ENCODE measurements at places on chromosomes 12 and 14. TPM values are rescaled to one million over a fixed set of nuclear protein-coding genes. Genes with fewer than 3 reads are reported as not detected.

DNA sequence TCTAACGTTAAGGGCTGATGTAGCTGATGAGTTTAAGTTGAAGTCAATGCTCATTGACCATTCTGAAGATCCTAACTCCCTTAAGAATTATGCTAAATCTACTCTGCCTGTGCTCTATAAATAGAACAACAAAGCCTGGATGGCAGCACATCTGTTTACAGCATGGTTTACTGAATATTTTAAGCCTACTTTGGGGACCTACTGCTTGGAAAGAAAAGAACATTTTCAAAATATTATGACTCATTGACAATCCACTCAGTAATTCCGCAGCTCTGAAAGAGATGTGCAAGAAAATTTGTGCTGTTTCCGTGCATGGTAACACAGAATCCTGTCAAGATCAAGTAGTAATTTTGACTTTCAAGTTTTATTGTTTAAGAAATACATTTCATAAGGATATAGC, 35.0 kb upstream of the NAV3 start:
- DNase-seq = no peak
- H3K4me3 ChIP-seq = no peak overlapping the region
- no peaks in the 10 kb centered on the region for H3K4me1 ChIP-seq
- H3K36me3 ChIP-seq = no peaks in the 10 kb centered on the region

DNA sequence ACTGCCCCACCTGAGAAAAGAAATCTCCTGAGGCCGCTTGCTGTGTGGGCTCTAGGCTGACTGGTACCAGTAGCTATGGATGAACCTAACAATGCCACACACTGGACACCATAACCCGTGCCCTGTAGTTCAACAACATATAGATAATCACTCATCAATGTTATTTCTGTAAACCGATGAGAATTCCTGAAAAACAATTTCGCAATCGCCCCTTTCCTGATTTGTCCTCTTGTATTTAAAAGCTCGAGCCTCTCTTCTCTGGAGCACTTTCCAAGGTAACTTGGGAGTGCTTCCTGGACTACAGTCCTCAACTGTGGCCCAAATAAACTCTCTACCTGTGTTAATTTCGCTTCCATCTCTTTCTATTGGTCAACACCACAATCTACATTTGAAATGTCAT, 26.1 kb upstream of the PPP2R5C start:
- no peak overlapping the region for H3K4me3 ChIP-seq
- peaks cover 12% of the 10 kb centered on the region for H3K4me1 ChIP-seq
- no peaks in the 10 kb centered on the region for H3K36me3 ChIP-seq
- no peak for DNase-seq
- H3K27me3 ChIP-seq = no peaks in the 10 kb centered on the region

DNA sequence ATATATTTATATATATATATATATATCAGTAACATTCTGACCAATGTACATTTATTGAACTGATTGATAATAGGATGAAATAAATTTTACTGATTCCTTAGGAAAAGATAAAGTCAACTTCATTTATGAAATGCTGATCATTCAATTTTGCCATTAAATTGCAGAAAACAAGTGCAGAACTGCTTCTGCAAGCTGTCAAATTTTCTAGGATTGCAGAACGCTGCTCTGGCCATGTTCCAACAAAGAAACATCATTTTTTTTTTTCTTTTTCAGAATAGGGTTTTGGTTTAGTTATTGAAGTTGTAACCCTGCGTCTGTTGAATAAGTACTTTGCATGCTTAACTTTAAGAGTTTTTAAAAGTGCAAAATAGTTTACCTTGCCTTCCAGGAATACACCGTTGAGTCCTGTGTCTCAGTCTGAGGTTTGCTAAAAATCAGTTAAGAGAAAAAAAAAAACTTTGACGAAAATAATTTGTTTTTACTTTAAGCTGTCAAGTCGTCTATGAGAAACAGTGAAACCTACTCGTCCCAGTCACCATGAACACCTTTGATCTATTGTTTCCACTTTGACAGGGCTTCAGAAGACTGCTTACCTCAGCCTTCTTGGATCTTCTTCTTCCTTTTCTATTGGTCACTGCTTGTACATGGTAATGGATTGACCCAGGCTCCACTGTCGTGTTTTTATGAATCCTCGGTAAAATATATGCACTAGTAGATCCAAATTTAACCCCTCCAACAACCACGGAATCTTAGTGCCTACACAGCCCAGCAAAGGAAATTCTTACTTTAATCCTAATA, at the start of gene KERA:
Gene KERA (minus strand): TSS at position 657 of the 798 bp plus-strand sequence. CDS start 1,743 bp downstream, outside the sequence.
- H3K27me3 ChIP-seq = no peaks in the 10 kb centered on the region
- DNase-seq = no peak
- no peaks in the 10 kb centered on the region for H3K36me3 ChIP-seq
- H3K27ac ChIP-seq = no peak within 1 kb of the TSS
- H3K4me1 ChIP-seq = no peaks in the 10 kb centered on the region

- H3K4me1 ChIP-seq = no peaks in the 10 kb centered on the region
- no peaks in the 10 kb centered on the region for H3K27me3 ChIP-seq
- no peak for DNase-seq
These were observed 551.2 kb upstream of the SEL1L start for GRCh38 chr14:82084813-82085212.

DNA sequence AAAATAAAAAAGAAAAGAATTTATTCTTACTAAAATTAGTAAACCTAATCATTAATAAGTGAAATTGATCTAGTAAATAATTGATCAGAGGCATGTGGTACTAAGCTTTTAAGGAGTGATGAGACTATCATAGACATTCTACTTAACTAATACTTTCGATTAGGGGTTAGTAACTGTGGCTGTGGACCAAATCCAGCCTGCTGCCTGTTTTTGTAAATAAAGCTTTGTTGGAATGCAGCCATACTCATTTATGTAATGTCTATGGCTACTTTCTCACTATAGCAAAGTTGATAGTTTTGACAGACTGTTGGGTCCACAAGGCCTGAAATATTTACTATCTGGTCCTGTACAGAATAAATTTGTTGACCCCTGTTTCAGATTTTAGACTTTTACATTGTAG, 63.2 kb downstream of the PLEKHA5 start:
- peaks cover 36% of the 10 kb centered on the region for H3K4me1 ChIP-seq
- H3K4me3 ChIP-seq = no peak overlapping the region
- H3K27me3 ChIP-seq = no peaks in the 10 kb centered on the region
- DNase-seq = no peak
- H3K27ac ChIP-seq = peak overlapping the region; percentile 86
- H3K36me3 ChIP-seq = no peaks in the 10 kb centered on the region

The EXOC3L4 gene
- total RNA-seq = 0.37 TPM

The NUAK1 gene
- total RNA-seq = 16.9 TPM

The EFS gene
- 6.3 TPM for total RNA-seq

The SMCO2 gene
- not detected for total RNA-seq

The HNF1A gene
- total RNA-seq = not detected

The CDKN1B gene
- 31.1 TPM for total RNA-seq

Measured in right atrium auricular region (tissue), 2 donors.